ENCODE measurements at places on chromosomes 1 and 21.

DNA sequence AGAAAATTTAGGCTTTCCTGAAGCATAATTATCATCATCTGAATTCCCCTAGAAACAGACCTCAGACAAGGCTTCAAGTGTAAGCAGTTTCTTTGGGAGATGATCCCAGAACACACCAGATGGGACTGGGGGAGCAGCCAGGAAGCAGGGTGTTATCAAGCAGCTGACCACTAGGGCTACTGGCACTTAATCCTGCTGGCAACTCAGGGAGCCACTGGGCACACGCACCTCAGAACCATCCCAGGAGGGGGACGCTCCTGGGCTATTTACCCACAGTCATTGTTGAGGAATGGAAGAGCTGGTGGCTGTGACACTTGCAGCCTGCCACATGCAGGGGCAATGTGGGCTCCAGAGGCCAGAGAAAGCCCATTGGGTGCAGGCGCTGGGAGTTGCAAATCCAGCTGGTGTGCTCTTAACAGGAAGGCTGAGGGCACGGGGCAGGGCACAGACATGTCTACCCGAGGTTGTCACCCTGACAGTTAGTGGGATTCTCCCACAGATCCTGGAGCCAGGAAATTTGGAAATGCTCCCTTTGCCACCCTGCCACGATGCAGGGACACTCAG lies 15.1 kb upstream of the IL22RA1 start:
- DNase-seq: no peak

- no peak for DNase-seq
Measured at GRCh38 chr1:205291596-205291995, 29.9 kb downstream of the NUAK2 start.

- DNase-seq: no peak
Measured at GRCh38 chr1:152959801-152960451, 10.5 kb upstream of the SPRR4 start.

- peak; percentile 89 for DNase-seq
Measured at GRCh38 chr1:210373878-210374599, 45.3 kb downstream of the HHAT start.

- DNase-seq: peak; percentile 1
Measured at GRCh38 chr1:222224636-222225315, 323.1 kb downstream of the HHIPL2 start.

DNA sequence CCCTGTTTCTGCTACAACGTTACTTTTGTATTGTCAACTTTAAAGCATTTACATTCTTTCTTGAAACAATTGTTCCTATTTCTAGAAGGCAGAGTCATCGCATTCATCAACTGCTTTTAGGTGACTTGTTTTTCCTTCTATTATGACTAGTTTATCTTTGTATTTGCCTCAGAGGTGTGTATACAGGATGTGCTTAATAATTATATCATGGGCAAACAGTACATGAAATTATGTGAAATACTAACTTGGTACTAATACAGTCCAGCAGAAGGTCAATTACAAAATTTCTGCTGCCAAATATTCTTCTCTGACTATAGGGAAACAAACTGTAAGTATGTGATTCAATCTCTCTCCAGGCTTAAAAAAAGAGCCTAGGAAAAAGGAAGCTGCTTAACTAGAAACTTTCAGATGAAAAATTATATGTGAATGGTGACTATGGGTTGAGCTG lies 101.6 kb downstream of the C4BPA start:
- no peak for DNase-seq

- no peak for DNase-seq
Measured at GRCh38 chr1:211487672-211488208, 4.2 kb downstream of the RD3 start.

GRCh38 chr1:243407284-243408018 lies 151.6 kb downstream of the SDCCAG8 start:
- DNase-seq: peak; percentile 31

- DNase-seq: no peak
Measured at GRCh38 chr1:58754683-58755467, 29.0 kb downstream of the JUN start.

GRCh38 chr1:180486092-180486491 lies 16.3 kb downstream of the ACBD6 start:
- no peak for DNase-seq

DNA sequence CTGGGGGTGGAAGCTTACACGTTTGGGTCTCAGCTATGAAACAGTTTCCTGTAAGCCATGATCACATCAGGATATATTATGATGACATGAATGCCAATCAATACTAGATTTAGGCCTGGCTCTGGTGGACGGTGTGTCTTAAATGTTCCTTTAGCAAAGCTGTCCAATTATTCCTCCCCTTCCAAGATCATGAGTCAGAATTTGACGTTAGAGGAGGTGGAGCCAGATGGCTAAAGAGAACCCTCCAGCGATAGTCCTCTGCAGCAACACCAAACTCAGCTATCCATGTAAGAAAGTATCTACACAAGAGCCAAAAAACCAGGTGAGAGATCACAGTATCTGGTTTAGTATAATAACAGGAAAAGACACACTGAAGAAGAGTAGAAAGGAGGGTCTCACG lies 47.8 kb downstream of the PACC1 start:
- DNase-seq: no peak

DNA sequence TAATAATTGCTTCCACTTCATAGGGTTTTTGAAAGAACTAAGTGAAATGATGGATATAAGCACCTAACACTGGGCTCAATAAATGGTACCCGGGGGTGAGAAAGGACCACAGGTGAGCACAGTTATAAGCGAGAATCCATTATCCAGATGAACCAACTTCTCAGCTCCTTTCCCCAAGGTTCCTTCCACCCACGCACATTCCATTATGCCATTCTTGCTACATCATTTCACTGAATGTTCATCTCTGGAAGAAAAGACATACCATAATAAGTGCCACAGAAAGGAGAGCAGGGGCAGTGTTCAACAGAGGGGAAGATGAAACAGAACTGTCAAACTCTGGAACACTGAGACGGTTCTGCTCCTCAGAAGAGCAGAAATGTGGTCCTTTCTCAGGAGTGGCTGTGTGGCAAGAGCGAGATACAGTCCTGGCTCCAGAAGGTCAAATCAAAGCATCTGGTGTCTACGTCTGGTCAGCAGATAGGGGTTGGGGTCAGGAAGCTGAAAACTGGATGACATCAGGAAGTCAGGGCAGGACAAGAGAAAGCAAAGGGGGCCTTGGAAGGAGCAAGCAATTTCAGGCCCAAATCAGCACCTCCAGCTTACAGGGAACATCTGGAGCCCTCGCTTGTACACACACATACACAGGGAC lies 255.4 kb upstream of the TMEM51 start:
- DNase-seq: no peak

GRCh38 chr1:176193023-176193422 lies 14.1 kb downstream of the COP1 start:
- no peak for DNase-seq

GRCh38 chr1:19325958-19326747 lies 14.0 kb downstream of the SLC66A1 start:
- DNase-seq: no peak

GRCh38 chr1:26862781-26863684 lies at the start of gene SFN:
SFN (plus strand) TSS chr1:26863149; CDS start chr1:26863213, 64 bp downstream.
- DNase-seq: no peak

DNA sequence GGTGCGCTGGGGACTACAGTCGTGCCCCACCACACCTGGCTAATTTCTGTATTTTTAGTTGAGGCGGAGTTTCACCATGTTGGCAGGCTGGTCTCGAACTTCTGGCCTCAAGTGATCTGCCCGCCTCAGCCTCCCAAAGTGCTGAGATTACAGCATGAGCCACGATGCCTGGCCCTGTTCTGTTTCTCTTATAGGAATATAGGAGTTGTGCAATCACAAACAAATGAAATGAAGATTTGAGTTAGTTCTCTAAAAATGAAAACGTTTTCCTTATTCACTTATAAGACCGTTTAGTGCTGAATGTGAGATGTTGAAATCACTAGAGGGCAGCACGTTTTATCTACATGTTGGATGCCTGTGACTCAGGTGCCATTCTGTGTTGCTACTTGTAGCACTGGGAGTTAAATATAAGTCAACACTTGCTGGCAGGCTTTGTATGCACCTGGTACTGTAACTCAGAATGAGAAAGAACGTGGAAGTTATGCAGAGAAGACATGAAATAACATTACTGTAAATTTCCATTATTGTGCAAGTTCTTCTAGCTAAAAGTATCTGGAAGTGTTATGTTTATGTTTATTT lies 45.8 kb downstream of the MIGA1 start:
- peak; percentile 42 for DNase-seq

DNA sequence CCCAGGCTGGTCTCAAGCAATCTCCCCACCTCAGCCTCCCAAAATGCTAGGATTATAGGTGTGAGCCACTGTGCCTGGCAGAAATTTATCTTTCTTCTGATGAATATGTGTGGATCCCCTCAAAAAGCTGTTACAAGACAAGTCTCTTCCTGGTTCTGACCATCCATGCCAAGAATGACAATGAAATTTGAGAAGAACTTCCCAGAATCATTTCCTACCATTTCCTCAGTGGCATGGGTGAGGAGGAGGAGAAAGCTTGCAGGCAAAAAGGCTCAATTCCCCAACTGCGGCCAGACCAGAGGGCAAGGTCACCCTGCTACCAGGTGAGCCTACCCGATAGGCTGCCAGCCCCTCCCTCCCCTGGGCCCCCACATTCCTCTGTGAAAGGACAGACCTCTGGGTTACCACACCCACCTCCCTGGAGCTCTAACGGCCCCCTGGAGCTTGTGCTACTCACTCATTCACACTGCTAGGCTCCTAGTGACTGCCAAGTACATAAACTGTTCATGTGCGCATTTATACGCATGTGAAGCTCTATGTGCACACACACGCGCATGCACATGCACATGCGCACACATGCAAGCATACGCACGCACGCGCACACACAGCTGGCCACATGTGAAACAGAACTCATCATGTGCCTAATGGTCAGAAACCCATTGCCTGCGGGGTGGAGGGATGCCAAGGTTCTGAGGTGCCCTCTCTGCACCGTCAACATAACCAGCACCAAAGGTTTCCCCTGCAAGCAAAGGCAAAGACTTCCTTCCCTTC lies 17.0 kb downstream of the MRAP start:
- no peak for DNase-seq

GRCh38 chr1:212791261-212791675 lies 309 bp downstream of the NSL1 start:
- DNase-seq: peak; percentile 64

DNA sequence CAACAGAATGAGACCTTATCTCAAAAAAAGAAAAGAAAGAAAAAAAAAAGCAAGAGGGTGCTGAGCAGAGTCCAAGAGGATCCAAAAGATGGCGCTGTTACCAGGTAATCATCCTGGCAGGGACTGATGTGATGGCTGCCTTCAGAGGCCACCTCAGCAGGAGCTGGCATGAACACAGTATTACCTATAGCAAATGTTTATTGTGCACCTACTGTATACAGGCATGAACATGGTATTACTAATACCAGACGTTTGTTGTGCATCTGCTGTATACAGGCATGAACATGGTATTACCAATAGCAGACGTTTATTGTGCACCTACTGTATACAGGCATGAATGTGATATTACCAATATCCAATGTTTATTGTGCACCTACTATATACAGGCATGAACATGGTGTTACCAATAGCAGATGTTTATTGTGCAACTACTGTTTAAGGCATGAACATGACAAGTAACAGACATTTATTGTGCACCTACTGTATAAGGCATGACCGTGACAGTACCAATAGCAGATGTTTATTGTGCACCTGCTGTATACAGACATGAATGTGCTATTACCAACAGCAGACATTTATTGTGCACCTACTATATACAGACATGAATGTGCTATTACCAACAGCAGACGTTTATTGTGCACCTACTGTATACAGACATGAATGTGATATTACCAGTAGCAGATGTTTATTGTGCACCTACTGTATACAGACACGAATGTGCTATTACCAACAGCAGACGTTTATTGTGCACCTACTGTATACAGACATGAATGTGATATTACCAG lies 115.1 kb upstream of the TMEM51 start:
- DNase-seq: no peak

DNA sequence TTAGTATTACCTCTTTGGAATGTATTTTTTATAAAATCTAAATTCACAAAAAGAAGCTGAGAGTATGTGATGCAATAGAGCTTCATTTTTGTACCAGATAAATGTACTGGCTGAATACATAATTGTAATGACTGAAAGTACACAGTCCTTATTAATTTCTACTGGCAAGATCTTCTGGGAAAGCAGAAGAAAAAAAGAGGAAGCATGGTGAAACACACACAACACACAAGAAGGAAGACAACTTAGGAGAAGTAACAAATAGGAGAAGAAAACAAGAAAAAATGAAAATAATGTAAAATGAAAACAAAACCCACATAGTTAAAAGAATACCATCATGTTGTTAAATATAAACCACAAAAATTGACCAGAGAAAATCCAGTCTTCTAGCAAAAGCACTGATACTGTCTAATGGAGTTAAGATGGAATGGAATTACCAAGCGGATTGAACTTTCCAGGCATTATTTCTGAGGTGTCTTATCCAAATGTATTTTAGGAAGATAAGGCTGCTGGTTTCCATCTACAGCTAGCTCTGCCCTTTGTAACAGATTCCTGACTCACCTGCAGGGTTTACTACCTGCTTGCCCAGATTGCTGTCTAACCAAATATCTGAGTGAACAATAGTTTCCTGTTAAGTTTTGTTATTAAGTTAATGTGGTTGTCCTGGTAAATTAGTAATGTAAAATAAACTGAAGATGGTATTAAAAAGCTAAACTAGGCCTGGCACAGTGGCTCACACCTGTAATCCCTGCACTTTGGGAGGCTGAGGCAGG lies 4.5 kb upstream of the COP1 start:
- no peak for DNase-seq

GRCh38 chr1:87151500-87152421 lies 176.9 kb upstream of the LMO4 start:
- no peak for DNase-seq

DNA sequence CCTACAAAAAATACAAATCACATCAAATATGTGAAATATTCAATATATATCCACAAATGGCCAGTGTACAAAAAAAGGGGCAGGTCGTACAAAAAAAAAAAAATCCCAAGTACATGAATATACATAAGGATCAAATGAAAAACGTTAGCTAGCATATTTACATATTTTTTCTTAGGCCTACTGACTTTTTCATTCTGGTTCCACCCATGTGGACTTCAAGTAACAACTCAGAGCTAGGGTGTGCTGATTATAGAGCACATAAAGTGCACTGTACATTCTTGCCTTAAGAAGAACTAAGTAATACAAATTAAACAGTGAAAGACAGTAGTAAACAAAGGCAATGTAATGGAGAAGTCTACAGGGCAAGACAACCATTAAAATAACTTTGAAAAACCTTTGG lies 297.0 kb downstream of the AKT3 start:
- no peak for DNase-seq

- no peak for DNase-seq
Measured at GRCh38 chr1:111903871-111904449, 85.5 kb downstream of the KCND3 start.

- DNase-seq: peak; percentile 23
Measured at GRCh38 chr1:29579821-29580425, 343.6 kb downstream of the PTPRU start.

- no peak for DNase-seq
Measured at GRCh38 chr1:160046494-160047110, 14.8 kb upstream of the PIGM start.

DNA sequence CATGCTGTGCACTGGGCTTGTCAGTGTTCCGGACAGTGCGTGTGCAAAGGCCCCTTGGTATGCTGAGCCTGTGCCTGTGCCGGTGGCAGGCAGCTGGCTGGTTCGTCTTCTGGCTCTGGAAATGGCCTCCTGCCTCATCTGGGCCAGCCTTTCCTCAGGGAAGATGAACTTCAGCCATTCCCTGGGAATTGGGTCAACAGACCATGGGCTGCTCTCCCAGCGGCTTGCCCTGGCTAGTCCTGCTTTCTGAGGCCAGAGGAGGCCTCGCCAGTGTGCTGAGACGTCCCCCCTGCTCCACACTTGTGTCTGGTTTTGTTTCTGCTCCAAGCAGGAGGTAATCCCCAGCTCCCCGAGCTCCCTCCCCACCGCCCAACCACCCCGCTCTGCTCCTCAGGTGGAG lies 32.6 kb upstream of the RD3 start:
- no peak for DNase-seq
